AG08395 (cell line): ENCODE measurements at places on chromosomes 5 and 9.

DNA sequence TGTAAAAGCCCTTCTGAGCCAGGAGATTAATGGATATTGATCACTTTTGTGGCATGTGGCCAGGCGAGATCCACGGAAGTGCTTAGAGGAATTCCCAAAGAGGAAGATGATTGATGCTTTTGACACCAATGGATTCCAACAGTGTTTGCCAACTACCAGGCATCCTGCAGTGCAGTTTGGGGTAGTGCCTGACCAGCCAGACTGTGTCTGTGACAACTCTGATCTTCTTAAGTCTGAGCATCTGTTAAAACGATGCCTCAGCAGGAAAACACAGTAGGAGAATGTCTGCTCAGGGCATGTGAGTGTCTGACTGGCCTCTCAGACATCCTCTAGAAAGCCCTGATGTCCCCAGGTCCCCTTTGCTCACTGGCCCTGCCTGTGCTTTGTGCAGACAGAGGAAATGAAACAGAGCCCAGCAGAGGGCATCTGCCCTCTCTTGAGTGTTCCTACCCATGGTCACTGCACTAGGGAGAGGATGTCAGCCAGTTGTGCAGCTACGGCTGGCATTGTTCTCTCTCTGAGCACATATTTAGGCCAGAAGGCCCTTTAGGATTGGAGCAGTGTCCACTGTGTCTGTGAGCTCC is 57.0 kb downstream of the TRPC7 start:
- DNase-seq, result no peak

DNA sequence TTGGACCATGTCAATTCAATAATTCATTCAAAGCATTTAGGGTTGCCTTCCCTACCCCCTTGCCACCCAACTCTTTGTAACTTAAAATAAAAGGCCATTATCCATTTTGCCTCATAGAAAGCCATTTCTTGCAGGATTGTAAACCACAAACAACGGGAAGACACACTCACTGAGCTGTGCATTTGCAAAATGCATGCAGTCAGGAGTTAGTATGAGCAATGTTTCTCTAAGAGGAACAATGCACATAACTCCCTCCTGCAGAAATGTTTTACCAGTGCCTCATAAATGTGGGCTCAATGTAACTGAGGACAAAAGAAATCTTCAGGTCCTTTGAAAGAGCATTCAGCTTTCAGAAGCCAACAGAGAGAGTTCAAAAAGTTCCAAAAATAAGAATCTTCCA is 98.5 kb upstream of the ABCA1 start:
- no peak for DNase-seq

- no peak for DNase-seq
Measured at GRCh38 chr5:75856056-75856455, 138.8 kb upstream of the POC5 start.

- no peak for DNase-seq
Measured at GRCh38 chr9:26812217-26812616, 80.4 kb downstream of the CAAP1 start.

DNA sequence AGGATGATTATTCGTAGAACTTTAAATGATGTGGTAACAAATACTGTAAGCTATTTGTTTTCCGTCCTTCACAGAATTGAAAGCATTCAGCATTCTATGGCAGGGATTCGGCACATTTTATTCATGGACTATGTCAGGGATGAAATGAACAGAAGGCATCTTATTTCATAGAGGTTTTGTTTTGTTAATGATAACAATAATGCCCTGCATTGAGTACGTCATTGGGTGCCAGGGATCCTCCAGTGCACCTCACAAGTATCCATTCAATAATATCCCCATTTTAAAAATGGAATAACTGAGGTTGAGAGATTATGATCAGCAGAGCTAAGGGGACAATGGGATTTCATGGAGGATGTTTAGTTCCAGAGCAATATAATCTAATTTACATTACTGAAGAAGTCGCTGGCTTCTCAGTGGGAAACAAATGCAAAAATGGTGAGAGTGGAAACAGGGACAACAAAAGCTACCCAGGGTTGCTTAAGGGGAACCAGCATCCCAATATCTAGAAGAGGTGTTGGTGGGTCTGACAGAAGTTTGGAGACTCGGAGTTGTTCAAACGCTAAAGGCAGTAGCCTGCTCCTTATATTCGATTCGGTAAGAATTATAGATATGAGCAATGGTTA is 985.7 kb upstream of the WWC1 start:
- DNase-seq, result no peak

DNA sequence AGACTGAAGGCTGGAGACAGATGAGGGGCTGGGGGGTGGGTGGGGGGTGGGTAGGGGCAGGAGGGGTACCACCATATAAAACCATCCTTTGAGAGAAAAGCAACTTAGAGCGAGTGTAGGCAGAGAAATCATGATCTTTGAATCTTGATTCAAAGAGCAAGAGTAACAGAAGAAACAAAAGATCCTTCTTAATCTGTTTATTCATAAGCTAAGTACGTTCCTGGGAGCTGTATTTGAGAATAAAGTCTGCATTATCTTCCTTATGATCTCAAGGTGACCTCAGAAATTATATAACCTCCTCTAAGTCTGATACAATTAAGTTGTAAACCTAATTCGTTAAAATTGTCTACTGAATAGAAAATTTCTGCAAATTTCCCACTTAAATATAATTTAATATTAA is 558.8 kb downstream of the NR2F1-AS1 start:
- no peak for DNase-seq

DNA sequence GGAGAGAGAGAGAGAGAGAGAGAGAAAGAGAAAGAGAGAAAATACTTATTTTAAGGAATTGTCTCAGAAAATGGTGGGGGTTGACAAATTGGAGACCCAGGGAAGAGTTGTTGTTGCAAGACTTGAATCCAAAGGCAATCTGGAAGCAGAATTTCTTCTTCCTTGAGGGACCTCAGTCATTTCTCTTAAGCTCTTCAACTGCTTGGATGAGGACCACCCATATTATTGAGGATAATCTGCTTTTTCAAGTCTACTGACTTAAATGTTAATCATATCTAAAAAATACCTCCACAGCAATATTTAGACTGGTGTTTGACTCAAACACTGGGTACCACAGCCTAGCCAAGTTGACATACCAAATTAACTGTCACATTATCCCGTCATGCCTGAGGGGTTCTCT is 2.9 kb downstream of the CDKN2B-AS1 start:
- DNase-seq, result no peak

DNA sequence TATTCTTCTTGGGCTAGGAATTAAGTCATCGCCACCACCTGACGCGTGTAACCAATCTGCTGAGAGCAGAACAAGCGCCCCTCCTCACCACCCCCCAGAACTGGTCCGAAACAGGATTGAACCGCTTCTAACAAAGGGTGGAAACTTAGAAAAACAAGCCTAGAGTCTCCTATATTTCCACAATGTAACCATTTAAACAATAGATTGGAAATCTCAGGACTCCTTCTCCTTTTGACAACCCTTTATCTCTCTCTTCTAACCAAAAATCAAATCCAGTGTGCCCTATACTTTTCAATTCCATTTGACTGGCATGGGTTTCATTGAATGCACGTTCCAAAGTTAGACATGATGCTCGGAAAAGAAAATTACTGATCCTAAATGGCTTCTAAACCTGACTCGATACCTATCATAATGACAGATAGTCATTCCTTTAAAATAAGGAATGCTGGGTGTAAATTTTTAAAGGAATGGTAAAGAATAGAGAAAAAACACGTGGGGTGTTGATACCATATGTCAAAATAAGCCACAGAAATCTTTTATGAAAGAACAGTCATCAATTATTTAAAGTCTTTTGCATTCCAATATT is 1.2 kb downstream of the ARRDC3 start:
- peak; percentile 64 for DNase-seq

GRCh38 chr9:124934290-124934689 is 6.6 kb downstream of the GOLGA1 start:
- peak; percentile 61 for DNase-seq

DNA sequence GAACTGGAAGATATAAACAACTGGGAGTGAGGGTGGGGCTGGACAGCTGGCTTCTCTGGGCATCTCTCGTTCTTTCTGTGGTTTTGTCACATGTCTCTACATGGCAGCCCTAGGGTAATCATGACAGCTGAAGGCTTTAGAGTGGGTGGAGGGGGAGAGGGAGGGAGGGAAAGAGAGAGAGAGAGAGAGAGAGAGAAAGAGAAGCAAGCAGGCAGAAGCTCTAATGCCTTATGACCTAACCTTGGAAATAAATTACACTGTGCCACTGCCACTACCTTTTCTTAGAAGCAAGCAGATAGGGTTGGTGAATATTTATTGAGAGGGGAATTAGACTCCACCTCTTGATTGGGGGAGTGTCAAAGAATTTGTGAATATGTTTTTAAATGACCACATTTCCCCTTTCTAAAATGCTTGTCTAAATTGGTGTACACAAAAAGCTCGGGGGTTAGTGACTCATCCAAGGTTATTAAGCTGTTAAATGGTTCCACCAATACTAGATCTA is 2.6 kb upstream of the DAPK1 start:
- no peak for DNase-seq

DNA sequence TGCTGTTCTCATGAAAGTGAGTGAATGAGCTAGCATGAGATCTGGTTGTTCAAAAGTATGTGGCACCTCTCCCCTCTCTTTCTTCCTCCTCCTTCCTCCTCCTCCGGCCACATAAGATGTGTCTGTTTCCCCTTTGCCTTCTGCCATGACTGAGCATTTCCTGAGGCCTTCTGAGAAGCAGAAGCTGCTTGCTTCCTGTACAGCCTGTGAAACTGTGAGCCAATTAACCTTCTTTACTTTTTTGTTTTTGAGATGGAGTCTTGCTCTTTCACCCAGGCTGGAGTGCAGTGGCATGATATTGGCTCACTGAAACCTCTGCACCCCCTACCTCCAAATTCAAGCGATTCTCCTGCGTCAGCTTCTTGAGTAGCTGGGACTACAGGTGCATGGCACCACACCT is 6.1 kb downstream of the S100Z start:
- DNase-seq, result no peak

- no peak for DNase-seq
Measured at GRCh38 chr5:31285025-31285424, 91.5 kb downstream of the CDH6 start.

GRCh38 chr5:132012371-132013005 is 1.0 kb upstream of the ACSL6 start:
- peak; percentile 72 for DNase-seq

DNA sequence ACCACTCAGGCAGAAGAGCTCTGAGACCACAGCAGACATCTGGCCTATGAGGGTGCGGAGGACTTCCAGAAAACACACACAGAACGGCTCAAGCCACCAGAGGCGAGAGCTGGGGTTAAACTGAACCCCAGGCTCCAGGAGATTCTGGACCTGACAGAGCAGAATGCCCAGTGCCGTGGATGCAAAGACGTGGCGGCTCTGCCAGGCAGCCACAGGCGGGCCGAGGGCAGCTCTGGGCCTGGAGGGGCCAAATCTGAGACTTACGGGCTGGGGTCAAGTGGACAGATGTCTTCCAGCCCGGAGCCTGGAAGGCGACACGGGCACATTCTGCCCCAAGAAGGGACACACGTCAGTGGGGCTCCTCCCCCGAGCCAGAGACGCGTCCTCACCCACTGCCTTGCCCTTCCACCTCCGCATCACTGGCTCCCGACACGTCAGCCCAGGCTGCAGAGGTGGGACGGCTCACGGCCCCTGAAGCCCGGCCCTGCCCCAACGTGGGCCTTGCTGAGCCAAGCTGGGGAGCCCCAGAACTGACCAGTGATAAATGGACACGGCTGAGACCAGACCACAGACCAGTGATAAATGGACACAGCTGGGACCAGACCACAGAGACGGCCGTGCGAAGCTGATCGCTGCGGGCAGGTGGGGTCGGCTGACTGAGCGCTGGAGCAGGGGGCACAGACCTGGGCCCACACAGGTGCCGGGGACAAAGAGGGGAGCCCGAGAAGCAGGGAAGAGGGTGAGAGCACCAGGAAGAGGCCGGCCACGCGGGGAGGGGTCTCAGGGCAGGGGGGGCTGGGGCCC is 40.9 kb upstream of the NSMF start:
- DNase-seq, result no peak

GRCh38 chr9:126160067-126160853 is 166.4 kb upstream of the MVB12B start:
- no peak for DNase-seq

DNA sequence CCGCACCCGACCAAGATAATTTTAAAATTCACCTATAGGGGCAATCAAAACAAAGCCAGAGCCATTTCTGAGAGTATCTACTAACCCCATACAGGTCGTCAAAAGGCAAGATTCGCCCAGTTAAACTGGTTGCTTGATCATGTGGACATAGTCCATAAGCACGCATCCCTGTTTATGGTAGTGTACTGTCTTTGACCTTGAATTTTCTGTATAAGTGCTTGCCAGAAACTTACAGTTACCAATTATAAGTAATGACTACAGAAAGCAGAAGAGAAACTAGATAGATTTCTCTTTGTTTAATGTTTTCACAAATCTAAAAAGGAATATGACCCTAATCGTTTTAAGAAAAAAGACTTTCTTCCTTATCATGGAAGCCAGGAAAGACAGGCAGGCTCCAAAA is 25.6 kb downstream of the SLC31A1 start:
- DNase-seq, result no peak

DNA sequence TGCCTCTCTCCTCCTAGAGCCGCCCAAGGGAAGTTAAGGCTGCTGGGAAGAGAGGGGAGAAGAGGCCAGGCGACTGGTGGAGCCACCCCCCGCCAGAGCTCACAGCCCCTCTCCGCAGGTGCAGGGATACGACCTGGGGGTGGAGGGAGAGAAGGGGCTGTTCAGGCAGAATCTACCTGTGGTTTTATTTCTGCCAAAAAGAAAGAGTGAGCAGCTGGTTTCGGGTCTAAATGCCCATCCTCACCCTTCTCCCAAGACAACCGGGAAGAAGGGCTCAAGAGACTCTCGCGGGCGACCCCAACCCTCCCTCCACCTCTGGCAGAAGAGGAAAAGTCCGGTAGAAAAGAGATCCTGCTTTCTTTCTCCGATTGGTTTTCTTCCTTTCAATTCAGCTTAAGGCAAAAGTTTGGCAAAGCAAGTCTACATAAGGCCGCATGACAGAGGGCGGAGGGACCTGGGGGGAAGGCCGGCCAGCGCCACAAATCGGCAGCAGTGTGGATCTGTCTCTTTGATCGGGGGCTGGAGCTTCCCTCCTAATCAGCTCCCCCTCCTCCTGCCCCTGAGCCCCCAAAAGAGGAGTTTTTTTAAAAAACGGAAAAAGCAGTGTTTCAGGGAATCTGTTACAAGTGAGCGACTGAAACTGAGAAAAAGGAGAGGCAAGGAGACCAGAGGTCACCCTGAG is 16.3 kb downstream of the FAM78A start:
- no peak for DNase-seq

DNA sequence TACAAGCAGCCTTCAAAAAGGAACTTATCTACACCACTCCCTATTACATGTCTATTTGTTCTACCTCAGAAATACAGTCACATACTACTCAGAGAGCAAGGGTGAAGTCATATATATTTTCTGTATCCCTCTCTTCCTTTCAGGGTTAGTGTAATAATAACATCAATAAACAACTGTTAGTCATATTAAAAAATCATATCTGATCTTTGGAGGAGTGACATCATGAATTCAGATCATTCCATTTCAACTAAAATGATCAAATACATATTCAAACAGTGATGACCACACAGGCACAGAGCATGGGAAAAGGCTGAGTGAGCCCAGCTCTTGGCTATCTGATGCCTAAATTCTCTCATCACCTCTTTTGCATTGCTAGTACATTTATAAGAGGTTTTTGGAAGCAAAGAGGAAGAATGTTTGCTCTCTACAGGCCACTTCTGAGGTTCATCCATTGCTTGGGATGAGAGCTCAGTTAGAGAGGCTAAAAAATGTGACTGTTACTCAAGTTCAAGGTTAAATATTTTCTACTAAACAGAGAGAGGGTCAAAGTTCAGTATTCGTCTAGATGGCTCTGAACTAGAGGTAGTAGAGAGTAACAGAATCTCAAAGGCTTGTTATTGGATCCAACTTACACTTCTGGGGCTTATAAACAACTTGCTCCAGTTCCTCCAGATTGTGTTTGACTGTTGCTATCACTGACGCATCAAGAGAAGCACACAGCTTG is 39.0 kb downstream of the RIGI start:
- no peak for DNase-seq
